PC-9 (cell line): ENCODE measurements at places on chromosomes 2 and 18. TPM values are rescaled to one million over a fixed set of nuclear protein-coding genes. Genes with fewer than 3 reads are reported as not detected.

The FZD7 gene
- total RNA-seq = 26.8 and 30.9 TPM in 2 replicates

The TMX3 gene
- 21.2 and 22.7 TPM in 2 replicates for total RNA-seq

The USP37 gene
- 13.1 and 15.4 TPM in 2 replicates for total RNA-seq

The TUBA3E gene
- not detected in 2 replicates for total RNA-seq

The CYP26B1 gene
- total RNA-seq = 0.55 and 1.3 TPM in 2 replicates

The RAB27B gene
- total RNA-seq = 9.9 and 12.7 TPM in 2 replicates

The CABLES1 gene
- total RNA-seq = 10.0 and 11.8 TPM in 2 replicates

The SIX3 gene
- 1.4 TPM in 2 replicates for total RNA-seq
